Fibroblast of lung (primary cell): ENCODE measurements at places on chromosomes 4 and X. TPM values are rescaled to one million over a fixed set of nuclear protein-coding genes. Genes with fewer than 3 reads are reported as not detected.

CTAG1A gene
- total RNA-seq: not detected in 2 replicates

- DNase-seq: no peak
Observed at GRCh38 chrX:9518051-9518450, 53.2 kb downstream of the TBL1X start.

DNA sequence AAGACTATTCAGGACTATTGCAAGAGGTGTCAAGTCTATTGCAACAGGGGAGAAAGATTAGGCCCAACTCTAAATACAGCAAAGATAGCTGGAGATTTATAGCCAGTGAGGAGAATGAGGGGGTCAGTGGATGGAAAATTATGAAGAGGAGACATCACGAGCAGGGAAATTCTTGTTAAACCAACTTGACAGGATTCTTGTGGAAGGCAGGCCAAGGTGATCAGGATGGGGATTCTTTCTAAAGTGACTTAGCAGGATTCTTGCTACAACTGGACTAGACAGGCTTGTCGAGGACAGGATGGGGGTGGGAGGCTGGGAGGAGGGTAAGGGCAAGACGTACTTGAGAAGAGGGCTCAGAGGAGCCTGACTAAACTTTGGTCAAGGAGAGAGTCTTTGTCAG is 89.0 kb downstream of the PHEX start:
- DNase-seq: no peak

DNA sequence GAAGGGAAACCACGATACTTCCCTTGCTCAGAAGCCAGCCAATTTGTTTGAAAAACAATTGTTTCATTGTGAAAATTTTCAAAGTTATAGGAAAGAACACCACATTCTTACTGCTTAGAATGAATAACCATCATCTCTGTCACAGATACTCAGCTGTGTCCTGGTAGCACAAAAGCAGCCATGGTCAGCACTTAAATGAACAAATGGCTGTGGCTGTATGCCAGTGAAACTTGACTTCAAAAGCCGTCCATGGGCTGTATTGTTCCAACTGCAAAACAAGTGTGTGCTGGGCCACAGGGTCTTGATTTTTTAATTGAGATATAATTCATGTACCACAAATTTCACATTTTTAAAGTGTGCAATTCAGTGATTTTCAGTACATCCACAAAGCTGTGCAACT is 19.6 kb downstream of the NSDHL start:
- DNase-seq: no peak

DNA sequence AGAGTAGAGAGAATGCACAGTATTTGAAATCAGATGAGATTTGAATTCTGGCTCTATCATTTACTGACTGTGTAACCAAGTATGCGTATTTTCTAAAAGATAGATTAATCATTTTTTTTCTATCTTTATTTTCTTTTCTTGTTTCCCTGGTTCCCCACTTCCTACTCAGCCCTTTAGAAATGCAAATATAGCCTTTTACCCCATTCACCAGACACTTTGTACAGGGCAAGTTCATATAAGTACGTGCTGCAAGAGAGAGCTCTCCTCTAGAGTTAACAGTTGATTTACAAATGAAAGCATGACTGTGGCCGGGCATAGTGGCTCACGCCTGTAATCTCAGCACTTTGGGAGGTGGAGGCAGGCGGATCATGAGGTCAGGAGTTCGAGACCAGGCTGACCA is 17.8 kb upstream of the TDO2 start:
- peak; percentile 55 for DNase-seq

DNA sequence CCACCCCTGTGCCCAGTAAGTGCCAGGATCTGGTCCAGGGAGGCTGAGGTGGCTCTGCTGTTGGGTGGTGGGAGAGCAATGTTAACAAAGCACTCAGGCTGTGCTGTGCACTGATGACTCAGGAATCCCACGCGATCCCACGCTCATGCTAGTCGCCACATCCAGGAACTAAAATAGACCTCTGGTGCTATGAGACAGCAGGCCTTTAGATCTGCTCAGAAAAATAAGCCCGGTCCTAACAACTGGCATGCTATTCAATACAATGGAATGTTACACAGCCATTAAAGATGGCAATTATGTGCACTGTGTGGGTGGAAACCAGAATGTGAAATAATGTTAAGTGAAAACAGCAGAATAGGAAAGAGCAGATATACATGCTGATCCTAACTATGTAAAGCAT is 26.0 kb downstream of the ARL13A start:
- peak; percentile 91 for DNase-seq

- peak; percentile 39 for DNase-seq
Observed at GRCh38 chr4:41882625-41883347, 52.4 kb upstream of the TMEM33 start.

GRCh38 chr4:128601991-128602695 is 207.4 kb upstream of the JADE1 start:
- peak; percentile 67 for DNase-seq

GDI1 gene
- total RNA-seq: 53.2 and 86.5 TPM in 2 replicates

GRCh38 chrX:133384454-133384853 is 30.8 kb downstream of the GPC4 start:
- no peak for DNase-seq

GPR173 gene
- total RNA-seq: 2.3 and 5.6 TPM in 2 replicates

TCEAL3 gene
- 15.4 and 21.6 TPM in 2 replicates for total RNA-seq

GRCh38 chr4:139142087-139142486 is 34.9 kb downstream of the ELF2 start:
- DNase-seq: no peak

DNA sequence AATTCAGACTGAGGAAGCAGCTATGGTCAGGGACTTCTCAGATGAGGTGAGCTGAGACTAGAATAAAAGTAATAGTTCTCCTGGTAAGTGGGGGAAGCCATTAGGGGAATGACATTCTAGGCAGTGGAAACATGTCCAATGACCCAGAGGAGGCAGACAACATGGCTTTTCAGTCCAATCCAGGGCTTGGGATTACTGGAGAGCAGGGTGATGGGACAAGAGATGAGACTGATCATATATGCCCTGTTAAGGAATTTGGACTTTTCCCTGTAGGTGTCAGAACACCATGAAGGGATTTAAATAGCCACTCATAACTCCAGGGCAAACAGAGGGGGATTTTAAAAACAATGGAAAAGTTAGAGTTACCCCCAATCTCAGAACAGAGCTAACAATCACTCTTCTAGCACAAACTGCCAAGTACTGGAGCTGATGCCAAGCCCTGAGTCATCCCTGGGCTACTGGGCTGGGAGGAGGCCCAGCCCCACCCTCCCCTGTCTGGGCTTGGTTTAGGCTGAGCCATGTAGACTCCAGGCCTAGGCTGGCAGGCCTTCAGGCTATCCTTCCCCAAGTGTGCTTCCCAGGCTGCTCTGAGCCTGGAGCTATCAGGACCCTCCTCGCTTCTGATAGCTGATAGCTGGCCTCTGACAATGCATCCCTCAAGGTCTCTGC is 22.7 kb upstream of the MSN start:
- peak; percentile 85 for DNase-seq

GRCh38 chrX:118345045-118345463 is 852 bp upstream of the WDR44 start:
- DNase-seq: peak; percentile 86

GRCh38 chrX:40953369-40953768 is 131.9 kb upstream of the USP9X start:
- DNase-seq: no peak

ARSJ gene
- total RNA-seq: 30.8 and 56.6 TPM in 2 replicates

RRH gene
- total RNA-seq: under 0.01 TPM in 2 replicates

DNA sequence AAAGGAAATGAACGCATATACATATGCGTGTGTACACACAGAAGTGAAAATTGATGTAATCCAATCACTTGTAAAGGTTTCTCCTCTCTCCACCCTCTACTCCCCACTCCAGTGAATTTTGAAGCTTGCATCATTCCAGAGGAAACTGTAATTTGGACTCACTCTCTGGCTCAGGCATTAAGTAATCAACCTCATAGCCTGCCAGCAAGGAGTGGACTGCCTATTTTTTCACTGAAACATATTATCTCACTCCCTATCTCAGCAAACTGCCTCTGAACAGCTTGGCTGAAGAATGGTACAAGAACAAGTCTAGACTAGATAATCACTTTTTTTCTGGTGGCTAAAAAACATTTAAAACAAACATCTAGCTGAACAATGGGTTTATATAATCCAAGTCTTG is 124.2 kb downstream of the C4orf51 start:
- DNase-seq: peak; percentile 94

DNA sequence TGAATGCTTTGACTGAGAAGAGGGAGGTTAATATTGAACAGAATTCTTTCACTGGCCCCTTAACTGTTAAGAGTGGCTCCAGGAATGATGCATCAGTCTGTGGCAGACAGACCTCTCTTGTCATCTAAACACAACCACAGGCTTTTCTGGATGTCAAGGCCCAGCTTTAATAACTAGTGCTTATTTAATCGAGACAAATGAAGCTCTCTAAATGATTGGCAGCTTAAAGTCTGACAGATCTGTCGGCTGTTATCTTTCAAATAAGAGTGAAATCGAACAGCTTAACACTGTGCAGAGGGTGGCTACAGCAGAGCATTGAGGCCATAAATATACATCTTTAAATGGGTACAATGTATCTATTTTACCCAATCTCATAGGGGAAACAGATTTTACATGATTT is 500.8 kb upstream of the PABPC4L start:
- no peak for DNase-seq

DNA sequence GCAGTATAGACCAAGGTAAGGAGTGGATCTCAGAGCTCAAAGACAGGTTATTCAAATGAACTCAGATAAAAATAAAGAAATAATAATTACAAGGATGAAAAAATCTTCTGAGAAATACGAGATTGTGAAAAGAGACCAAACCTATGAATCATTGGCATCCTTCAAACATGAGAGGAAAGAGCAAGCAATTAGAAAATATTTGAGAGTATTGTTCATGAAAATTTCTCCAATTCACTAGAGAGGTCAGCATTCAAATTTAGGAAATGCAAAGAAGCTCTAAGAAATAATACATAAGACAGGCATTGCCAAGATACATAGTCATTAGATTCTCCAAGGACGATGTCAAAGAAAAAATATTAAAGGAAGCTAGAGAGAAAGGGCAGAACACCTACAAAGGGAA is 93.5 kb upstream of the GALNTL6 start:
- no peak for DNase-seq

- DNase-seq: no peak
Observed at GRCh38 chrX:152886716-152887115, 11.2 kb upstream of the ZNF185 start.

DNA sequence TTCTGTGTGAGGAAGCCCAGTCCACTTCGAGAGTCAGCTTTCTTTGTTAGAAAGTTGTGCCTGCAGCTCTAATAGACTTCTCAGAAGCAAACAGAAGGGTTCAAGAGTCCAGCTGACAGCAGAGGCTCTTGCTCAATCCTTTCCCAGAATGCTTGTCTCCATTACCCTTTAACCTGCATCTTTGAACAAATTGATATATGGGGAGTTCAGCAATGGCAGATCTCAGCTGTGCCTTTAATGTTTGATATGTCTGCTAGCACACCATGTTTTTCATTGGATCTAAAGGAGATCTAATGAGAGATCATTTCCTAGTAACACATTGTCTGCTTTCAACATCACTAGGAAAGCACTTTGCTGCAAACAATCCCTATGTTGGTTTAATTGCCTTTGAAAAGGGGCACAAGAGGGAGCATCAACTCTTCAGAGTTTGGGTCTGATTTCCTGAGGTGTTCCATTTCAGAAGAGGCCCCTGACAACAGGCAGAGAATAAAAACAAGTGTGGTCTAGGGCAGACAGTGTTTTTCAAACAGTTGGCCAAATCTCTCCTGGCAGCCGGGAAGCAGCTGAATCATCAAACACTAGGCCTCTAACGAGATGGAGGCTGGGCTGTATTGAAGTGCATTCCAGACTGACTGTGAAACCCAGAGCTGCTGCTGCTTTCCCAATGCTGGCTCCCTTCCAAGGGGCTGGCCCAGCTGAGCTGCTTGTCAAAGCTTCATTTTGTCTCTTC is 55.5 kb downstream of the LUZP4 start:
- peak; percentile 96 for DNase-seq

DNA sequence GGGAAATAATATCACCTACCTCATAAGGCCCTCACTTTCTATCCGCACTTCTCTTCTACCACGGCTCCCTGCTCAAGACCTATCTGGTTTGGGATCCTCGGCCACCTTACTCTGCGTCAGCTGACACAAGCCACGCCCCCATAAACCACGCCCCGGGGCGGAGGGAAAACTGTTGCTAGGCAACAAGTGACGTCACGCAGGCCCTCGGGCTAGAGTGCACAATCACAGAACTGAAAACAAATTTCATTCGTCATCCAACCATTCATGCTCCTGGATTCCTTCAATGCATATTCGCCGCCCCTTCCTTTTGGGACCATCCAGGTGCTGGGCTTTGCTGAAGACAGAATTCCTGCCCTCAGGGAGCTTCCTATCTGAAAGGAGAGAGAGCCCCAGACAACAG is 66.3 kb downstream of the SMC1A start:
- DNase-seq: no peak

- DNase-seq: no peak
Observed at GRCh38 chr4:118113220-118113619, 78.9 kb downstream of the NDST3 start.

DGAT2L6 gene
- not detected in 2 replicates for total RNA-seq

DNA sequence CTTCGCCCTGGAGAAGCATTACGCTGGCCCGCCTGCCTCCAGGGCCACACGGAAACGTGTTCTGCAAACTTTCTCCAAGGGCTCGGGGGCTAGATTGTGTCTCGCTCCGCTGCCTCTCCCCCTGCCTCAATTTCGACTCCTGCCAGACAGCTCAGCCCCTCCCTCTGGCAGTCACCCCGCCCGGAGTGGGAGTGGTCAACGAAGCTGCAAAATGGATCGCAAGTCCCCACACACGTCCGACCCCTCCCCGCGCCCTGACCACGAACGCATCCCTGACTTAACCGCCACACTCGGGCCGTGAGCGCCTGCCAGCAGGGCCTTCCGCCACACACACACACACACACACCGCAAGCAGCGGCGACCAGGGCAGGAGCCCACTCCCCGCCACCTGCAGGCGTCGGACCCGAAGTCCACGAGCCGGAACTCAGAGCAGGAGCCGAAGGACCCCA is 47.0 kb upstream of the NKAP start:
- DNase-seq: no peak

GAGE12H gene
- not detected in 2 replicates for total RNA-seq

PALLD gene
- total RNA-seq: 109 and 205 TPM in 2 replicates

STBD1 gene
- 10.8 and 17.5 TPM in 2 replicates for total RNA-seq

- DNase-seq: peak; percentile 36
Observed at GRCh38 chr4:78799551-78800495, 23.7 kb downstream of the BMP2K start.

- no peak for DNase-seq
Observed at GRCh38 chr4:3358656-3359055, 65.8 kb downstream of the RGS12 start.

LNX1 gene
- total RNA-seq: 0.51 and 1.3 TPM in 2 replicates

- DNase-seq: peak; percentile 17
Observed at GRCh38 chrX:48776818-48777439, 9.5 kb upstream of the GATA1 start.

GRCh38 chrX:2610246-2611170 is 80.6 kb upstream of the CD99 start:
- peak; percentile 12 for DNase-seq

TGIF2LX gene
- not detected in 2 replicates for total RNA-seq

TCEAL9 gene
- 89.5 and 107 TPM in 2 replicates for total RNA-seq

- no peak for DNase-seq
Observed at GRCh38 chr4:156084373-156084772, 130.7 kb upstream of the CTSO start.
